ENCODE measurements at places on chromosomes 2 and 18.

DNA sequence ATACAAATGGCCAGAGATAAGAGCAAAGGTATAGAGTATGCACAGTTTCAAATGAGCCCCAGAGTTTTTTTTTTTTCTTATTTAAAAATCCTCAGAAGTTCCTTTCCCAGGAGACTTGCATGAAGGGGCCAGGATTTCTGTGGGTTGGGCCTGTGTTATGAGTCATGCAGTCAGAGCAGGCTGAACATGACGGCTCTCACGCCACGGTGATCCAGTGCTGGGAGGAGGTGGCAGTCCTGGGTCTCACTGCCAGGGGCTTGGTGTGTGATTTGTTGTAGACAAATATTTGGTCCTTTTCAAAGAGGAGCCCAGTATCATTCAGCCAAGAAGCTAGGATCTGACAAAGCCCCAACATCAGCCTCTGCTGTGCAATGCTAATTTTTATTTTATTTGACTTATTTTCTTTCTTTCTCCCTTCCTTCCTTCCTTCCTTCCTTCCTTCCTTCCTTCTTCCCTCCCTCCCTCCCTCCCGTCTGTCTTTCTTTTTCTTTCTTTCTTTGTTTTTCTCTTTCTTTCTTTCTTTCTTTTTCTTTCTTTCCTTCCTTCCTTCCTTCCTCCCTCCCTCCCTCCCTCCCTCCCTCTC is 10.4 kb upstream of the KCNE4 start:
- DNase-seq: no peak

DNA sequence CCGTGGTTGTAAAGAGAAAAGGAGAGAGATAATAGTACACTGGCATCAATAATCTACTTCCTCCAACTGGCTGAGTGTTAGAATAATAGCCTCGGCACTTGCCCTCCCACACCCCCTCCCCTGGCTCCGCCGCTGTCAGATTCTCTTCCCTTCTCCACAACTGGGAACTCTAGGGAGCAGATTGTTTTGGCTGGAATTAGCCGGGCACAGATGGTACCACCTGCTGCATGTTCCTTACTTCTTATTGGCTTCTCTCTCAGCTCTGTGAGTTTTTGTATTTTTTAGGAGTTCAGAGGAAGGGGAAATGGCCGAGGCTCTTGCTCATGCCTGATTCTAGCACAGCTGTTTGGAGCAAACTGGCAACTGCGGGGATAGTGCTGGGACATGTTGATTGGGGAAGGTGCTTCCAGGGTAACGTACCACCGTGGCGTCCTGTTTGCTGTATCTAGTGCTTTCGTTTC is 140.0 kb downstream of the ZEB2 start:
- no peak for DNase-seq

GRCh38 chr18:23131693-23132319 is 3.5 kb upstream of the CABLES1 start:
- no peak for DNase-seq

DNA sequence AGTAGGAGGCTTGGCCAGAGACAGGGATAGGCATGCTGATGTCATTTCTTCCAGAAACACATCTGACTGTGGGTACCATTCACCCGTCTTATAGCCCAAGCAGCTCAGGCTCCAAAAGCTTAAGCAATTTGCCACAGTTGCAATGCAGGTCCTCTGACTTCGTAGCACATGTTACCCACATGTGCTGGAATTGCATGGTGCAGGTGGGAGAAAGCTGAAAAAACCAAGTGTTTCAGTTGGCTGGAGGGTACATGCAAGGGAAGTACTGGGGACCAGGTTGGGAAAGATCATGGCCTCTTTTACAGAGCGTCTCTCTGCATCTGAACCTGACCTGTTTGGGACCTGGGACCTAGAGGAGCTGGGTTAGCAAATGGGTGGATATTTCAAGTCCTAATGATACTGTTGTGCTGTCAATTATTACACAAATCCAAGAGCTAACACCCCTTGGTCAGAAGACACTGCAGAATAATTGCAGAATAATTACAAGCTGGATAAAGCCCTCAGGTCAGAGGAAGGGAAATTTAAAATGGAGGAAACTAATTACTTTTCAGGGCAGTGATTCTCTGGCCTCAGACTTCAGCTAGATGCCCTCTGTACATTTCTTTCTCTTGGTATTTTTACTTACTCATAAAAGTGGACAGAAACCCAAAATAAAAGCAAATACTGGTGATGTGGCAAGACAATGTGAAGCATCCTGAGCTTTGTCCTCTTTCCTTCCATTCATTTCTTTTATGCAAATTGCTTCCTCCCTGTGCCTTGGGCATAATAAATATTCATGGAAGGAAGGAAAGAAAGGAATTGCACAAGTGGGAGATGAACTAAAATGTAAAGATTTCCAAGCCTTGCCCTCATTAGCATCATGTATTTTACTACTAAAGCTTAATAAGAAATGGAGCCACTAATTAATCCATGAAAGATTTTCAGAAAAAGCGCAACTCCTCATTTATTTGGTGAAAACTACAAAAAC is 45.6 kb upstream of the TTC39C start:
- DNase-seq: no peak

DNA sequence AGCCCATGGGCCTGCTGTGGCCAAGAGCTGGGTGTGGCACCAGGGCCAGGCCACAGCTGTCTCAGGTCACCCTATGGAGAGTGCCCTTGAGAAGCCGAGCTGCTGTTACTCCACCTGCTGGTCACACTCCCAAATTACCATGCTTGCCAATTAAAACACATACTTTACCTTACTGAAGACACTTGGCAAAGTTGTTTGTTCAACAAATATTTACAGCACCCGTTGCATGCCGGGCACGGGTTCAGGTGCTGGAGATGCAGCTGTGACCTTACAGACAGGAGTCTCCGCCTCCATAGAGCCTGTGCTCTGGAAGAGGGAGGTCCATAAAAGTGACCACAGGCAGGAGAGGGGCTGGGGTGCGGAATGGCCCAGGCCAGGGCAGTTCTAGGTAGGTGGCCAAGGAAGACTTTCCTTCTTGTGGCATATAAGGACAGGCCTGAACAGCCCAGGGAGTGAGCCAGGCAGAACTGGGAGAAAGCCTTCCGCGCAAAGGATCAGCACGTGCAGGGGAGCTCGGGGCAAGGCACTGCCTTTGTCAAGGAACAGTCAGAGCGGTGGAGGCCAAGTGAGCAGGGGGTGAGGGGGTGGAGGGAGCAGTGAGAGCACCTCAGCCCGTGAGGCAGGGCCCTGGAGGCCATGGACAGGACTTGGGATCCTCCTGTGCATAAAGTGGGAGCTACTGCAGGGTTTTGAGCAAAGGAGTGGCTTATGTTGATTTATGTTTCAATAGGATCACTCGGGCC is 23.6 kb upstream of the RBM44 start:
- DNase-seq: no peak

DNA sequence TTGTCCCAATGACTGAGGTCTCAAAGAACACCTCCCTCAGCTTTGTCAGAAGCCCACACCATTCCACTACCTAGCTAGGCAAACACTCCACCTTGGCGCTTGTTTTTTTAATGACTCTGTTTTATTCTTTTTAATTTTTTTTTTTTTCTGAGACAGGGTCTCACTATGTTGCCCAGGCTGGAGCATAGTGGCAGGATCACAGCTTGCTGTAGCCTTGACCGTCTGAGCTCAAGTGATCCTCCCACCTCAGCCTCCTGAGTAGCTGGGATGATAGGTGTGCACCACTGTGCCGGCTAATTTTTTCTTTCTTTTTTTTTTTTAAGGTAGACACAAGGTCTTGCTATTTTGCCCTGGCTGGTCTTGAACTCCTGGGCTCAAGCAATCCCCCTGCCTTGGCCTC is 101.9 kb downstream of the SLC25A12 start:
- DNase-seq: no peak

- no peak for DNase-seq
Observed at GRCh38 chr18:35444636-35445035, 53.1 kb downstream of the INO80C start.

- DNase-seq: no peak
Observed at GRCh38 chr2:145789636-145790035, 1269.7 kb upstream of the ZEB2 start.

DNA sequence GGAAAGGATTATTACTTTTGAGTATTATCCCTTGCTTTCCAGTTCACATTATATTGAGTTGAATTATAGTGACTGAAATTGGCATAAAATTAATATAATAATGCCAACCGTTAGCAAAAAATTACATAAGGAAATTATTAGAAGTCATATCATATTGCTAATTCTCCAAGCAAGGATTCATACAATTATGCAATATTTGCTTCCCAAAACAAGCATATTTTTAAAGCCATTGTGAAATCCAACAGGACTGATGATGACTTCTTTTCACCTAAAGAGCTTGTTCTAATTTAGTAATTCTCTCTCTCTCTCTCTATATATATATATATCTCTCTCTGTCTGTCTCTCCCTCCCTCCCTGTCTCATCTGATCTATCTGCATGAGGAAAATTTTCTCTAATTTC is 283.5 kb downstream of the DSEL start:
- DNase-seq: no peak

DNA sequence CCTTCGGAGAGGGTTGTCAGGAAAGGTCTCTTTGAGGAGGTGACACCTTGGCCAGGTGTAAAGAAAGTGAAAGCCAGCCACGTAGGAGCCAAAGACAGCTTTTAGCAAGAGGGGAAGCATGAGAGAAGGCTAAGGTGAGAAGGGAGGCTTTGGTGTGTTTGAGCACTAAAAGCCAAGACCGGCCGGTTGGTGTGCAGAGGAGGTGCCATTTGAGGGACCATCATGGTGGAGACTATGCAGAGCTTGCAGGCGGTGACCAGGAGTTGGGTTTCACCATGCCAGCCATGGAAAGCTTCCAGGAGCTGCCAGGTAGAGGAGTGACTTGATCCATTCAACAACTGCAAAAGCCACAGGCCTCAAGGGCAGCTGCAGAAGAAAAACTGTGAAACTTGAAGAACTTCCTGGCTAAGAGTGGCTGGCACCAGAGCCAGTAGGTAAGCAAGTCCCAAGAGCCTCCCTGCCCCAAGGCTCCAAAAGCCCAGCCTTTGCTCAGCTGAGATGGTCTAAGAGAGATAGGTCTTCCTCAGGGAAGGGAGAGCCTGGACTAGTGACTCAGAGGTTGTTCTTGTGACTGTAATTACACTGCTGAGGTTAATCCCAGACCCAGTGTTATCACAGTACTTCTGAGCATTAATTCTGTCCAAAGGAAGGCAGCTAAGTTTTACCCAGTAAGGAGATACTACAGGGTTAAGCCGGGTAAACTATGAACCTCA is 319.0 kb downstream of the BCL11A start:
- no peak for DNase-seq

- no peak for DNase-seq
Observed at GRCh38 chr2:236769981-236770671, 200.5 kb downstream of the ACKR3 start.

DNA sequence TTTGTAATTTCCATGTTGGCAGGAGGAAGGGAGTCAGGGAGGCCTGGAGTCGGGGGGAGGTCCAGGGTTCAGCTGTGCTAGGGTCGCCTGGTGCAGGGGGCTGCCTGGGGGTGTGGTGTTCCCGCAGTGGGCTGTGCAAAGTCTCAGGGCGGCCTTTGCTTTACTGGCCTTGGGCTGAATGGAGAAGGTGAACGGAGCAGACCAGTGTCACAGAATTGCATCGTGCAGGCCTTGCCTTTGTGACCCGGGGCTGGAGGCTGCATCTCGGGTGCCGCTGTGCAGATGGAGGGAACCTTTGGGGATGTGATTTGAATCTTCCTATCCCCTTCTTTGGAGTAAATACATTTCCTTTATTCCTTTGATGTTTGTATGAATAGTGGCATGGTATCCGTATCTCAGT is 8.8 kb downstream of the SNTG2 start:
- no peak for DNase-seq

DNA sequence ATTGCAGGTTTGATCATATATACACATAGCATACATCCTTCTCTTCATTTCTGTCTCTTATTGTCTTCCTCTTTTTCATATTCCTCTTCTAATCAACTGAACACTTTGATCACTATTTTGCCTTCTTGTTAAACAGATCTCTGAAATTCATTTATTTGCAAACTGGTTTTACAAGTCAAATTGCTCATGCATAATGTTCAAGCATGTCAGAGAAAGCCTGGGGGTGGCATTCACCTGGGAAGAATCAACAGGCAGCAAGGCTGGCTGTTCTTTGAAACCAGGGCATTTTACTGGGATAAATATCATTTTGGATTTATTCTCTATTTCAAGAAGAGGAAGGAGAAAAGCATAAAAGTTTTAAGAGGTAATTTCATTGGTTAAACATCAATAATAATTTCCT is 66.9 kb upstream of the LRATD1 start:
- no peak for DNase-seq

DNA sequence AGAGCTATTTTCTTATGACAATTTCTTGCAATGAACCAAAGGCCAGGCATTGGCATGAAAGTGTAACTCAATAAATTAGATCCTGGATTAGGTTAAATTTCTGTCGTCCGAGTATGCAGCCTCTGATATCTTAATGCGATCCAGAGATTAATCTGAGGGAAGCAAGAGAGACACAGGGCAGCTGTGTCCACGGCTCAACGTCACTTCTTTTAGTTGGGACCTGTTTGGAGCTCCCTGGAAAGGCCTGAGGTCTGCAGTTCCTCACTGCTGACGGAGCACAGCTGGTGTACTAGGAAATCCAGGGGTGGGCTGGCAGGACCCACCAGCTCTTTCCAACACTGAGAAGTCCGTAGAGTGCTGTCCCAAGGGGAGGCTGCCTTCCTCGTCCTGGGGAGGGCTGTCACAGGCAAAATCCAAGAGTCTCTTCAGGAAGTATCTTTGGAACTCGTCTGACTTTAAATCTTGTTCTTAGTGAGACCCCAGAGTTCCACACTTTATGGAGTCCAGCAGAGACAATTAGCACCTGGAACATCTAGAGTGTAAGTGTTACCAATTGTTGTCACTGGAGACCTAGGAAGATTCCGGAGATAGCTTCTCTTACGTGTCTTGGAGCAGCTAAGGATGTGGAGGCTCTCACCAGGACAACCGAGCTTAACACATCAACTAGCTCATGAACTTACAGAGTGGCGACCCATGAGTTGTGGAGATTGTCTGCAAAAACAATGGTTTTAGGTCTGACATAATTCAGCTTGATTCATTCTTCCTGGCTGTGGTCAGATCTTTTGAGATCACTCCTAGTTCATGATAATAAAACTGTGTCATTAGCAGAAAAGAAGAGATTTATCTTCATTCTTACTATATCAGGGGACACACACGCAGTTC is 173.7 kb downstream of the ACKR3 start:
- no peak for DNase-seq

DNA sequence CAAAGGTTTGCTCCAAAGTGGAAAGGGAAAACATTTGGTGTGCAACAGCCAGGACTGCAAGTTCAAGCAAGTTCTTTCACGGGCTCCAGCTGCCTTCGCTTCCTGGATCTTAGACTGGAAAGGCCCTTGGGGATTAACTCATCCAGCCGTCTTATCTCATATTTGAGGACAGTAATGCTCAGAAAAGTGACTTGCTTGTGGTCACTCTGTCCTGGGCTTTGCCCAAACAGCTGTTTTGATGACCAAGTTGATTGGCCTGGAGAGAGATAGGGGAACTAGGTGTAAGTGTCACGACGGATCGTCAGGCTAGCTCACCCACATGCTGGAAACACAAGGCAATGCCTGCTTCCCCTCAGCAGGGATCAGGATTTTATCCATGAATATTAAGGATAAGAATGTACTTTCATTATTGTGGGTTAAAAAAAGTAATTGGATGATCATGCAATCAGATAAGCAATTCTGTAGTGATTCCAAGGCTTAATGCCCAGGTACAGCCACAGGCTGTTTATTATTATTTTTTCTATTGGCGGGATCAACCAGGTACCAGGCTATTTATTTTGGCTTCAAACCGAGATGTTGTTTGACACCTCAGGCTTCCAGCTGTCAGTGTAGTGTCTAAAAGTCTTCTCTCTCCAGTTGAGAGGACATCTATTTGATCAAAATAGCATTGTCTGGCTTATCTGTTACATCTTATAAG is 162.5 kb upstream of the EPAS1 start:
- no peak for DNase-seq

GRCh38 chr2:74327199-74327598 is 16.0 kb downstream of the SLC4A5 start:
- no peak for DNase-seq

GRCh38 chr2:78861546-78861945 is 164.0 kb upstream of the REG3G start:
- no peak for DNase-seq

Measured in C1 segment of cervical spinal cord (tissue), 14 donors.